ENCODE measurements at places on chromosomes 1 and 21. TPM values are rescaled to one million over a fixed set of nuclear protein-coding genes. Genes with fewer than 3 reads are reported as not detected.

DNA sequence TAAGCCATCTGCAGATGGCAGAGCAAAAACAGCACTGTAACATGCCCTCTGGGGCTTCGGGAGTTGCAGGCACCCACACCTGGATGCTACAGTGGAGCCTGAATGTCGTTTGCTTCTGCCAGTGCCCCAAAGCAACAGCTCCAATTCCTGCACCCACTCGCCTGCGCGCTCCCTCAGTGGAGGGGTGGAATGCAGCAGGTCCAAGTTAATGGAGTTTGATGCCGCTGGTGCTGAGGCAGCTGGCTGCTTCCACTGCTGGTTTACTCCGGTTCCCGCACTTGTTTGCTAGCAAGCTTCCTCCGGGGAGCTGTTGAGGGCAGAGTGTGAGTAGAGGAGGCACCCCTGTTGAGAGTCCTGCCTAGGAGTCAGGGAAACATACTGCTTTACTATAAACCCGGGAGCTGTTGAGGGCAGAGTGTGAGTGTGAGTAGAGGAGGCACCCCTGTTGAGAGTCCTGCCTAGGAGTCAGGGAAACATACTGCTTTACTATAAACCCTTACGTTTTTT lies 584.0 kb upstream of the TMPRSS15 start:
- DNase-seq: peak; percentile 21

GRCh38 chr1:106937104-106937503 lies 119.4 kb upstream of the PRMT6 start:
- no peak for DNase-seq

- DNase-seq: no peak
Measured at GRCh38 chr21:46308431-46308830, 15.2 kb downstream of the C21orf58 start.

DNA sequence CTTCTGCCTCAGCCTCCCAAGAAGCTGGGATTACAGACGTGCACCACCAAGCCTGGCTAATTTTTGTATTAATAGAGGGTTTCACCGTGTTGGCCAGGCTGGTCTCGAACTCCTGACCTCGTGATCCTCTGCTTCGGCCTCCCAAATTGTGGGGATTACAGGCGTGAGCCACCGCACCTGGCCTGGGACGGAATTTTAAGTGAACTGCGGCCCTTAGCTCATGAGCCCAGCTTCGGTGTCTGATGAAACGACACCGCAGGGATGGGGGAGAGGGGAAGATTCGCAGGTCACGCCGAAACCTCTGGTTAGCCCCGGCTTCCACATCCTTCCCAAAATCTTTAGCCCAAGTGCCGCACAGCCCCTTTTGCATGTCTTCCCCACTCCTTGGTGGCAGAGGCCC lies 39.1 kb downstream of the LRRC3 start:
- no peak for DNase-seq

- peak; percentile 78 for DNase-seq
Measured at GRCh38 chr1:63780565-63780964, 6.7 kb downstream of the ROR1 start.

OR6N1 gene
- total RNA-seq: not detected

SUSD4 gene
- total RNA-seq: 3.6 TPM

Data from GM23338 (cell line).